CD4-positive, alpha-beta T cell treated with Interleukin-1 beta for 1 hour (primary cell): ENCODE measurements at places on chromosomes 7 and 10.

DNA sequence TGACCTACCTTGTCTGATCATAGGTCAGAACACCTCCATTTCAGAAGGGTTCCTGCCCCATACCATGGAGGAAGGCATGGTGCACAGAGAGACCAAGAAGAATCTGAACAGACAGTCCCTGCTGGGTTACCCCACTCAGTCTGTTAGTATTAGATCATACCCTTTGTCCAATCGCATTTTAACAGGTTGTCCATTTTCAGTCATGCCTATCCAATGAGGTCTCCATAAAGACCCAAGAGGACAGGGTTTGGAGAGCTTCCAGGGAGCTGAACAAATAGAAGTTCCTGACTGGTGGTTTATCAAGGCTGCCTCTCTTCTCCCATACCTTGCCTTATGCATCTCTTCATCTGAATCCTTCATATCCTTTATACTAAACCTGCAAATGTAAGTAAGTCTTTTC, 21.2 kb upstream of the SLC16A12 start:
- no peak for DNase-seq

- no peak for DNase-seq
These were observed 54.5 kb downstream of the ORC5 start for GRCh38 chr7:104153287-104153686.

DNA sequence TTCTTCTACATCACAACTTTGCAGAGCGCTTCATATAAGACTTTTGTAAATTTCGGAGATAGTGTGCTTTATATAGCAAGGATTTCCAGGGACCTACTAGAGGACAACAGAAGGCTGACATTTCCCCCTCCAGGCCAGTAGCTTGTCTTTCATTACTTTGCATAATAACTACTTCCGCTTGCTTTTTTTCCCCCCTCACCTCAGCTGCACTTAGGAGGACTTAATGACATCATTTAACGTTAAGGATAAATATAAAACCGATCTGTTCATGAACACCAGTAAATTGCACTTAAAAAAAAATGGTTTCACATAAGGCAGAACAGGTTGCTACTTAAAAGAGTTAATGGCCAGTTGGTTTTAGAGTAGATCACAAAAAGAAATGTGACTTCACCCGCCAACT, 172.3 kb downstream of the AUTS2 start:
- no peak for DNase-seq

- no peak for DNase-seq
These were observed 191.2 kb downstream of the PLXDC2 start for GRCh38 chr10:20007426-20007825.

- no peak for DNase-seq
These were observed 29.0 kb downstream of the MRC1 start for GRCh38 chr10:17838080-17838648.

- DNase-seq, result peak; percentile 9
These were observed 8.0 kb upstream of the BEND7 start for GRCh38 chr10:13536674-13537366.

- DNase-seq, result no peak
These were observed 62.3 kb downstream of the CREB5 start for GRCh38 chr7:28474640-28475039.

- no peak for DNase-seq
These were observed 524.4 kb downstream of the SUGCT start for GRCh38 chr7:40659231-40659630.

DNA sequence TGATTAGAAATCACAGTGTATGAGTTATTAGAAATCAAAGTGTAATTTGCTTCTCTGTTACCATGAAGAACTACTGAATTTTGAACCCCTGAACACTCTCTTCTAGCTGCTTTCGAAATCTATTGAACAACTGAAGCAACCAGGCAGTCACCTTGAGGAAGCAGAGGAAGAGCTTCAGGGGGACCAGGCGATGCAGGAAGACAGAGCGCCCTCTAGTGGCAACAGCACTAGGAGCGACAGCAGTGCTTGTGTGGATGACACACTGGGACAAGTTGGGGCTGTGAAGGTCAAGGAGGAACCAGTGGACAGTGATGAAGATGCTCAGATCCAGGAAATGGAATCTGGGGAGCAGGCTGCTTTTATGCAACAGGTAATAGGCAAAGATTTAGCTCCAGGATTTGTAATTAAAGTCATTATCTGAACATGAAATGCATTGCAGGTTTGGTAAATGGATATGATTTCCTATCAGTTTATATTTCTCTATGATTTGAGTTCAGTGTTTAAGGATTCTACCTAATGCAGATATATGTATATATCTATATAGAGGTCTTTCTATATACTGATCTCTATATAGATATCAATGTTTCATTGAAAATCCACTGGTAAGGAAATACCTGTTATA, 170.7 kb downstream of the HDAC9 start:
- peak; percentile 69 for DNase-seq

- no peak for DNase-seq
These were observed 46.4 kb upstream of the CC2D2B start for GRCh38 chr10:95861386-95861785.

DNA sequence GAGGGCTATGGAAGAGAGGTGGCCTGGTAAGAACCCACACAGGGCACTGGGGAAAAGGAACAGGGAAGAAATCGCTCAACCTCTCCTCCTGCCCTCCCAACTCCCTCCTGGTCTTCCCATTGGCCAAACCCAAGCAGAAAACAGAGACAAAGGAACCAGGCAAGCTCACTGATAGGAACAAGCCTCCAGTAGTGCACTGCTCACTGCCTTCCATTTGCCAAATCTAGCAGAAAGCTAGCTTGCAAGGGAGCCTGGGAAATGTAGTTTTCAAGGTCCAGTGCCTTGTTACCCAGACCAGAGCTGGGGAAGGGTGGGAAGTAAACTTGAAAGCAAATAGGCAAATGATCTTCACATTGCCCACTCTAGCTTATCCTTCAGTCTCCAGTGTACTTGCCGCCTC, 556.1 kb upstream of the AUTS2 start:
- DNase-seq, result no peak

- DNase-seq, result no peak
These were observed 11.6 kb downstream of the SLC29A4 start for GRCh38 chr7:5294169-5294987.

GRCh38 chr10:18321371-18321770, 181.1 kb downstream of the CACNB2 start:
- DNase-seq, result no peak

DNA sequence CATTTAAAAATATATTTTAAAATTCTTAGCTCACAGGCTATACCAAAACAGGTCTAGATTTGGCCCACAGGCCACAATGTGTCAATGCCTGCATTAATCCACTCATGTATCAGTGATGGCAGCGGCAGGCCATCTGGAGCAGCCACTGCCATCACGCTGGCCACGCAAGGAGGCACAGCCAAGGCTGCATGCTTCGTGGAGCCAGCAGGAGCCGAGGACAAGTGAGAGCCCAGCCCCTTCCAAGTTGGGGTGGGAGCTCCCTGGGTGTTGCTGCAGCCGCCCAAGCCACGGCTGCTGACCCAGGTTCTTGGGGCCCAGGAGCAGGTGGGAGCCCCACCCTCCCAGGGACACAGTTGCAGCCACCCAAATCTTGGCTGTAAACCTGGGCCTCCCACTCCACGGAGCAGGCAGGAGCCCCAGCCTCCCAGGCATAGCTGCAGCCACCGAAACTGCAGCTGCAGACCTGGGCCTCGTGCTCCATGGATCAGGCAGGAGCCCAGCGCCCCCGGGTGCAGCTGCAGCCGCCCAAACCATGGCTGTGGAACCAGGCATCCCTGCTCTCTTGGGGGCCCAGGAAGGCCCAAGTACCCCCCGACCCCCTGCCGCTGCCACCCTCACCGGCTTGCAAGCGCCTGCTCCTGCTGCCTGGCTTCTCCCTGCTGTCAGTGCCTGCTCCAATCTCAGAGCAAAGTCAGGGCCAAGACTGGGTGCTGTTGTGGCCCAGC, 87.3 kb upstream of the CACUL1 start:
- no peak for DNase-seq

DNA sequence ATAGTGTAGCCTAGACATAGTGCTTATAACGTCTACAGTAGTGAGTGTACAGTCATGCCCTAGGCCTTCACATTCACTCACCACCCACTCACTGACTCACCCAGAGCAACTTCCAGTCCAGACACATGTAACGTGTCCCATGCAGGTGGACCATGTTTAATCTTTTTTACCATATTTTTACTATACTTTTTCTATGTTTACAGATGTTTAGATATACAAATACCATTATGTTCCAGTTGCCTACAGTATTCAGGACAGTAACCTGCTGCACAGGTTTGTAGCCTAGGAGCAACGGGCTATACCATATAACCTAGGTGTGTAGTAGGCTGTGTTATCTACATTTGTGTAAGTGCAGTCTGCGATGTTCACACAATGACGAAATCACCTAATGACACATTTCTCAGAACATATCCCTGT, 11.0 kb downstream of the MPP7 start:
- no peak for DNase-seq

DNA sequence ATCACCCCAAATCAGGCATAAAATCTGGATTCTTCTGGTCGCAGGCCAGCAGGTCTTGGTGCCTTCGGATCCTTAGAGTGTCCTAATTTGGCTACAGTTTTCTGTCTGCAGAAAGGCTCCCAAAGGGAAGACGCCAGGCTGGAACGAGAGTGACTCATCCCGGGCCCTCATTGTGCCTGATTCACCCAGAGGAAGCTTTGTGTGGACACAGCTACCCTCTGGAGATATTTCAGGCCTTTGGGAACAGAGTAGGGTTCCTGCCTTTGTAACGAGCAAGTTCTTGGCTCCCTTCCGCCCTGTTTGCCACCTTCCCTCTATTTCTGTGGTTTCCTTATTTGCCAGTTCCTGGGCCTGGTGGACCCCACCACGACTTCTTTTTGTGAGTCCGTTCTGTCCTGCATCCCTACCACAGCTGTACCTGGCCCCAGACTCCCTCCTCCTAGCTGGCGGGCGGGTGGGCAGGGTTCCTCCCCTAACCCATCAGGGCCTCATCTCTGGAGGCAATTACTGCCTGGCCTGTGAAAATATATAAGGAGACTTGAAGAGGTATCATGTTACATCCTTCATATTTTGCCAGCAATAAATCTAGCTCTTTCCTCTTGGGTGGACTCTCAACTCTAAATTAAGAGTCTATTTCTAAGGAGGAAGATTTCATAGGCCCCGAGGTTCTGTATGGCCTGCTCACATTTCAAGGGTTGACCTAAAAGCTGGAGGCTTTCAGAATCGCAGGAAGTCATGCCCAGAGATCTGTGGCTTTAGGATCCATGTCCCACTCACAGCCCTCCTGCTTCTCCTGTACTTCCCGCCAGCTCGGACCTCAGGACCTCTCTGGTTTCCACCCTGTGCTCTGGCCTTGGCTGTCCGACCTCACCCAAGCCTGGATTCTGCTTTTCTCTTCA, 219.2 kb upstream of the ZNF32 start:
- no peak for DNase-seq

DNA sequence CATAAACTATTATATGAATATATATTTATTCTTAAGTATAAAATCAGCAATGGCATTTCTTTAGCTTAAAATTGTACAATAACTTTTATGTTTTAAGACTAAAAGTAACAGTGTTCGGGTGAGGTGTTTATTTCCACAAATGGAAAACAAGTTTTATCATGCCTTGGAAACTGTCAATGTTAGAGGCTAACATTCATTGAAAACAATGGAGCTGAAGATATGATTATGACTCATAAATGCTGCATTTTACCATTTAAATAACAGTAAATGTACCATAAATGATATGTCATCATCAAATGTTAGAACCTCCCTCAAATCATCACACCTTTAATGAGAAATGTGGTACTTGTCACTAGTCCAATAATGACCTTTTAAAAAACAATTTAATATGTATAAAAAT, 897.3 kb downstream of the PCDH15 start:
- no peak for DNase-seq

- DNase-seq, result no peak
These were observed 84.9 kb downstream of the RNF216 start for GRCh38 chr7:5696346-5697110.

GRCh38 chr7:51010534-51010933, 227.8 kb upstream of the GRB10 start:
- no peak for DNase-seq

GRCh38 chr10:12412666-12413368, 63.5 kb downstream of the CAMK1D start:
- no peak for DNase-seq

DNA sequence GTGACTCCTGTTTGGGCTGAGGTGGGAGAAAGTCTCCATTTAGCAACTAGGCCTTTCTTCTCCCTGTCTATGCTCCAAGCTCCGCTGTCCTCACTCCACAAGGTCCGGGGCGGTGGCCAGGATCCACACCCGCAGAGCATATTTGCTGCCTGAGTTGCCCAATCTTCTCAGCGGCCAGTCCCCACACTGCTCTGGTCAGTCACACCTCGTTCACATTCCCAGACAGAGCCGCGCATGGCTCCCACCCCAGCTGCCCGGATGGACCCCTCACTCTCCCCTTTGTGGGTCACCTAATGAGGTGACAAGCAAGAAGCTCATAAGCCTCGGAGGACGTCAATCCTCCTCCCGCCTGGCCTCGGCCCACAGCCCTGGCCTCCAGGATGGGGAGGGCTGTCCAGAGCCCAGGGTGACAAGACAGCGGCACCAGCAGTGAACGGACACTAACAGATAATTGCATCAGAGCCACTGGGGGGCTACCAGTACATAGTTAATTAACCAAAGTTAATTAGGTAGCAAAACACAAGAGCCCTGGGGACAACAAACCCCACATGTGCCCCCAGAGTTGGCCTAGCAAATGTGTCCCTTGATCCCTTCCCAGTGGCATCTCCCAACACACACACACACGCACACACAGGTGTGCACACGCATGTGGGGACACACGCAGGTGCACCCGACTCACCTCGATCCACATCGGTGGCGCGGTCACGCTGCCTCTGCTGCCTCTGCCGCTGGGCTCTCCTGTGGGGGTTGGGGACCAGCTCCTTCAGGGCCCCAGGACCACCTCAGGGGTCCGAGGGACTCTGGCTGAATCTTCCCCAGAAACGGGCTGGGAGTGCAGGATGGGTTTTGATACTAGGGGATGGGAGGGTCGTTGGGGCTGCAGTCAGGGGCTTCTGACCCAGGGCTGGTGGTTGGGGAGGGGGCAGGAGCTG, 11.8 kb downstream of the EPHA1 start:
- no peak for DNase-seq

- DNase-seq, result peak; percentile 76
These were observed 6.0 kb downstream of the MBLAC1 start for GRCh38 chr7:100132697-100133151.

DNA sequence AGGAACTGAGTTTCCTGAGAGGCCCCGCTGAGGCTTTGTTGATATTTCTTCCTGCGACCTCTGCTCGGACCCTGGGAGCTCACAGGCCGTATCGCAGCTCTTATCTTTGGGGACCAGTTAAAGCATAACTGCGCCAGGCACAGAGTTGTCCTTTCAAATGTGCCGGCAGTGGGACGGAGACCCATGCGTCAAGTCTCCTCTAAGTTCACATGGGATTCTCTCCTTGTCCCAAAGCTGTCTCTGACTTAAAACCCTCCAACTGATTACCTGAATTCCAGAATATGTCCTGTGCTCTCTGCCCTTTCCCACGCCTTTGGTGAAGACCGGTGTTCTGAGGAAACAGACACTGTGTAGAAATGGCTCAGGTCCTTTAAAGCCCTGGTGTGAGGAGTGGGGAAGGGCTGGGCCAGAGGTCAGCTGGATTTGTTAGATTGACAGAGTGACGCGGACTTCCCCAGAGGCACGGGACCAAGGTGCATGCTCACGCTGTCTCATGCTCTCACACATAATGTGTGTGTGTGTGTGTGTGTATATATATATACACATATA, 169.8 kb downstream of the EGFR start:
- DNase-seq, result no peak

- no peak for DNase-seq
These were observed 85.8 kb downstream of the GRK5 start for GRCh38 chr10:119292968-119293760.
